Activated T-helper 1 cell treated with anti-CD3 and anti-CD28 coated beads, Interleukin-2, amount 50 U/mL, for 16 hours (primary cell): ENCODE measurements at places on chromosomes 5 and 9.

DNA sequence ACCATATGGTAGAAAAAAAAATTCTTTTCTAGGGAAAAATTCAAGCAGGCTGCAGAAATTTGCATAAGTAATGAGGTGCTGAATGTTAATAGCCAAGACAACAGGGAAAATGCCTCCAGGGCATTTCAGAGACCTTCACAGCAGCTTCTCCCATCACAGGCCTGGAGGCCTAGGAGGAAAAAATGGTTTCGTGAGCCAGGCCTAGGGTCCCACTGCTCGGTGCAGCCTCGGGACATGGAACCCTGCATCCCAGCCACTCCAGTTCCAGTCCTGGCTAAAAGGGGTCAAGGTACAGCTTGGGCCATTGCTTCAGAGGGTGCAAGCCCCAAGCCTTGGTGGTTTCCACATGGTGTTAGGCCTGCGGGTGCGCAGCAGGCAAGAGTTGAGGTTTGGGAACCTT, 436.0 kb upstream of the SMC2 start:
- DNase-seq = no peak

GRCh38 chr9:74630228-74630627, 133.1 kb downstream of the RORB start:
- no peak for DNase-seq

- no peak for DNase-seq
These were observed 70.9 kb upstream of the ZNF169 start for GRCh38 chr9:94188246-94188645.

GRCh38 chr5:172110921-172111851, 76.8 kb downstream of the STK10 start:
- DNase-seq = peak; percentile 69

DNA sequence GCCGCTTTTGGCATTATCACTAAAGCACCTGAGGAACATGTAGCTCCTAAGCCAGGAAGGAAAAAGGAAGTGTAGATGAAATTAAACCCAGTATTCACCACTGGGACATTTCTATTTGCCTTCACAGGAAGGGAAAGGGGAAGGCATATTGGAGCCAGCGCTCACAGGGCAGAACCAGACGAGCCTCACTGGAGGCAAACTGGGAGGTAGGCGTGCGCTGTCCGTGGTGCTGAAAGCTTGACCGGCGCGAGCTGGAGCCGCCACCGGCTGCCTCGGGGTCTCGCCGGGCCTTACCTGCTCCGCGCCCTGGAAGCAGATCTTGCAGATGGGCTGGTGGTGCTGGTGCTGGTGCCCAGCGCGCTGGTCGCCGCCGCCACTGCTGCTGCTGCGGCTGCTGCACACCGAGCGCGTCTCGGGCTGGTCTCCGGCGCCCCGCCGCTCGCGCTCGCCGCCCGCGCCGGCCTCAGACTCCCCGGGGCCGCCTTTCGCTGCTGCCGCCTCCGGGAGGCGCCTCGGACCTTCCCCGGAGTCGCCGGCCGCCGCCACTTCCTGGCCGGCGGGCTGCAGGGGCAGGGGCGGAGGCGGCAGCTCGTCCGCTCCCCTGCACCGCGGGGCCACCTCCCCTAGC, 732 bp downstream of the MARCHF11 start:
- DNase-seq = no peak

- DNase-seq = no peak
These were observed 191.7 kb downstream of the DRD1 start for GRCh38 chr5:175252234-175252805.

DNA sequence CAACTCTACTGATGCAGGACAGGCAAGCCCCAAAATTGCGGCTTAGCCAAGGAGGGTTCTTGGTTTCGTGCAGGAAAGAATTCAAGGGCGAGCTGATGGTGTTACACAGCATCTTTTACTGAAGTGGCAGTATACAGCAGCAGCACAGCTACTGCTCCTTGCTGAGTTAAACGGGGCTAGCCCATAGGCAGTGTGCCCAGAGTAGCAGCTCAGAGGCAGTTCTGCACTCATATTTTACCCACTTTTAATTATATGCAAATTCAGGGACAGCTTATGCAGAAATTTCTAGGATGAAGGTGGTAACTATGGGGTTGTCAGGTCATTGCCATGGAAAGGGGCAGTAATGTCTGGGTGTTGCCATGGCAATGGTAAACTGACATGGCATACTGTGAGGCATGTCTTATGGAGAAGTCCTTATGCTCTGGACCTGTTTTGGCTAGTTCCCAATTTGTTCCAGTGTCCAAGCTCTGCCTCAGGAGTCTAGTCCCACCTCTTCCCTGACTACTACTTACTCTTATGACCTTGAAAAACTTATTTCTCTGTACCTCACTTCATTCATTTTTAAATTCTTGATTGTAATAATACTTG, 2.0 kb upstream of the SPINK9 start:
- no peak for DNase-seq

GRCh38 chr5:163661360-163661759, 155.9 kb downstream of the MAT2B start:
- no peak for DNase-seq

- DNase-seq = no peak
These were observed 50.8 kb downstream of the RBM27 start for GRCh38 chr5:146254223-146254622.

- no peak for DNase-seq
These were observed 36.8 kb downstream of the FGD3 start for GRCh38 chr9:92983984-92984589.

DNA sequence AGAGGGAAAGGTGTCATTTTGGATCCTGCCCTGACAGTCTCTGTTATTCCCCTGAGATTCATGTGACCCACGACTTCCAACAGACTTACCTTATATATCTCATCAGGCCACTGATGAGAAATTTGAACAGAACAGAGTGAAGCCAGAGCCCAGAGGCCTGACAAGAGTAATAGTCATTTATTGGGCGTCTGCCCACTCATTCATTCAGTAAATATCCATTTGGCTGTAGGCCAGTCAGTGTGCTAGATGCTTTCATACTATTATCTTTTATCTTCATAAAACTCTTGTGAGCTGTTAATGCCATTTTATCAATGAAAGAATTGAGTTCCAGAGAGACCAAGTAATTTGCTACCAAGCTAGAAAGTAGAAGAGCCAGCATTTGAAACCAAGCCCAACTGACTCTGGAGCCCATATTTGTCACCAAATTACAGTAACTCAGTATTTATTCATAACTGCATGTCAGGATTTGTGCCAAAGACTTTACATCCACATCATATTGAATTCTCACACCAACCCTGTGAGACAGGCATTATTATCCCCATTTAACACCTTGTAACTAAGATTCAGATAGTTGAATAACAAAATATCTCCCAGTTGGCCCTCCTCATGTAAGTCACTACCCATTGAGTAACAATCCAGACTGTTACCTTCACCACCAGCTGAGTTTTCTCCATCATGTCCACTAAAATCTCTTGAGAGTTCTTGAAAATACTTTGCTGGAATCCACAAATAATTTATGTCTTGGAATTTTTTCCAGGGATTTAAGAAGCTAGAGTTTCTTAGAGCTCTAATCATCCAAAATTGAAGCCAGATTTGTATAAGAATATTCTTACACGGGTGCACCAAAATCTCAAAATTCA, 2.5 kb downstream of the PTPDC1 start:
- no peak for DNase-seq

GRCh38 chr5:94031631-94032030, 290.2 kb upstream of the POU5F2 start:
- no peak for DNase-seq

DNA sequence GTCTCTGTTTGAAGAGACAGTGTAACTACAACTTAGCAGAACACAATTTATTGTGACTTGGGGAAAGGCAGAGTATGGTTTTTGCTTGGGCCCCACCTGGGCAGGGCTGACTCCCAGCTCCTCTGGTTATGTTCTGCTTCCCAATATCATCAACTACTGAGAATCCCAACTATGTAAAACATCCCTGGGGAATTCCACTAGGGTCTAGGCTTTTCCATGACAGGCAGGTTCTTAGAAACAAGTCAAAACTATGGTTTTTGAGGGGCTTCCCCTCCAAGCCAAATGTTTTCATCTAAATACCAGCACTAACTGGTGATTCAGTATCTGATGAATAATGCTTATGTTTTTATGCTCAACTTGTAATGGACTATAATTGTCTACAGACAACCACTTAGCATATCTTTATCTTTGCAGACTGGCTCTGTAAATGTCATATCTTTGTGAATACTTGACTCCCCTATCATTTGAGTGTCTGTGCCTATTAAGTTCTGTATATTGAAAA, 409.5 kb downstream of the PDE4D start:
- no peak for DNase-seq
